ENCODE measurements at places on chromosomes 4 and X.

- no peak for DNase-seq
These were observed 34.1 kb downstream of the PLS3 start for GRCh38 chrX:115595049-115595448.

DNA sequence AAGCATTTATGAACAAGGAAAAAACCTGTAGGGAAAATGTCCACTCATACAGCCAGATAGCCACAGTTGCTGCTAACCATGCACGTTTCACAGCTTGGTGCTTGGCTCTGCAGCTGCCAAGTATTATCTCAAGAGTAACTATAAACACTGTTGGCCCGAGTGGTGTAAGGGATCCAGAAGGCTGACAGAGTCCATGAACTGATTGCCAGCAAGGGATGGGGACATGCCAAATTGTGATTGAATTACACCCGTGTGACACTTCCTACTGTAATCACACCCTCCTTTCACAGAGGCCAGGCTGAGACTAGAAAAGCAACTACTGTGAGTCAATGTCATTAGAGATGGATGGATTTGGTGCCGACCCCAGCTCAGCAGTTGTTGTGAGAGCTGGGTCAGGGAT lies 223.9 kb upstream of the ANKRD50 start:
- DNase-seq = no peak

- DNase-seq = peak; percentile 64
These were observed 9.0 kb upstream of the CHIC2 start for GRCh38 chr4:54073271-54073880.

DNA sequence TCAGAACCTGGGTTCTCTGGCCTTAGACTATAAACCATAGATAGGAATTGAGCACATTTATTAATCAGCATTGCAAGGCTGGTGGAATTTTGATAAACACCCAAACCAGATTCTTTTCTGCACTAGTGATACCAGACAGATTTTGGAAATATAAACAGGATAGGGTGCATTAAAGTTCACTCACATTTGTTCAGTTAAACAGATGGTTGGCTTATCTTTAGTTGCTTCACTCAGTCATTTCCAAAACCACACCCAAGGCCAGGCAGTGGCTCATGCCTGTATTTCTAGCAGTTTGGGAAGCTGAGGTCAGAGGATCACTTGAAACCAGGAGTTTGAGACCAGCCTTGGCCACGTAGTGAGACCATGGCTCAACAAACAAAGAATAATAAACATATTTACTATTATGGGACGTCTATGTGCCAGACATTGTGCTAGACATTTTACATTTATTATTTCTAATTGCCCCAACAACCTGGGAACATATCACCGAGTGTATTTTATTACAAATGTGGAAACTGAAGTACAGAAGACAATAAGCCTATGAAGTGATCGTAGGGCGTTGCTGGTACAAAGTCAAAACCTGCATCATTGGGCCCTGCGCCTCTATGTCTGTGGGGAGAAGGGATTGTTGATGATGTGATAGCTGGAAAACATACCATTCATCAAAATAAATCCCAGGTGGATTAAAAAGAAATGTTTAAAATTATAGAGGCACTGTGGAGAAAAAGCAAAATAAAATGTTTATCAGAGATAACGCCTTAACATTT lies 15.0 kb downstream of the ADD1 start:
- no peak for DNase-seq

DNA sequence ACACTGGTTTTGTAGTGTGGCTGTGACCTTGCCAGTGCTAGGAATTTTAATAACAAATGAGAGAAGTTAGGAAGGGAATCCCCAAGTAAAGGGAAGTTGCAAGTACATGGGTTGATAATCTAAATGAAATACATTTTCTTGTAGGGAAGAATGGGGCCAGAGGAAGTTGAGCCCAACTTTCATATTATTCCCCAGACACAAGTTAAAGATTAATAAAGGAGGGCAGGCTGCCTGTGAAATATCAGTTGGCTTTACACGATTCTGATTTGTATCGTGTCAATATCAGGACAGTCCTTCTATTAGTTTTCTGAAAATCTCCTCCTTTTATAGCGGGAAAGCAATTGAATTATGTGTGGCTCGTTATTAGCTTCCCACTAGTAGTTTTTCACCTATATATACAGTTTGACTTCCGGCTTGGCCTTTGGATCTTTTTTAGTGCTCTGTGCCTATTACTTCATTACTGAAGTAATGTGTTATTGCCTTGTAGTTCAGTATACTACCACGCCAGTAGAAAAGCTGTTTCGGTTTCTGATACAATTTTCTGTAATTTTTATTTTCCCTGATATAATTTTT lies 1.7 kb downstream of the PDLIM5 start:
- peak; percentile 47 for DNase-seq

DNA sequence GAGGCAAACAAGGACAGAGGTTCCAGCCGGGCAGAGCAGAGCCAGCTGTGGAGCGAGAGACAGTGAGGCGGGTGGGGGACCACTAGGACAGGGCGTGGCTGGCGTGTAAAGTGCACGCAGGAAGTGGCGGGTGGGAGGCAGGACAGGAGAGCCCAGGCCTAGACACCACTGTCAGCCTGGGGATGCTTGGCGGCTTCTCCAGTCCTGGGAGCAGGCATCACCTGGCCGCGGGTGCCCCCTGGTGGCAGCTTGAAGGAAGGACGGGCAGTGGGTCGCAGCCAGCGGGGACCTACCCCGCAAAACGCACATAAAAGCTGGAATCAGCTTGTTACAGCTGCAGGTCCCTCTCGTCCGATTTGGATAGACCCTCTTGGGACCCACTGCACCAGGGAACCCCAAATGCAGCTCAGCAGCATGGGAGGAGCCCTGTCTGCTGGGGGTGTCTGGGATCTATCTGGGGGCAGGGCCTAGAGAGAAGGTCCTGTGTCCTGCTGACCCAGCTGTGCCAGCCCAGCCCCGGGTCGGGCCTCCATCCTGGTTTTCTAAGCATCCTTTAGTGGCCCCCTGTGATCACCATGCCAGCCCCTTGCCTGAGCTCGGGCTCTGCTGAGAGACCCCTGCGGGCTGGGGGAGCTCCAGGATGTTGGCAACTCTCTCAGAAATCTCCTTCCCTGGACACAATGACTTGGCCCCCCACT lies 57.7 kb downstream of the WFS1 start:
- peak; percentile 74 for DNase-seq

DNA sequence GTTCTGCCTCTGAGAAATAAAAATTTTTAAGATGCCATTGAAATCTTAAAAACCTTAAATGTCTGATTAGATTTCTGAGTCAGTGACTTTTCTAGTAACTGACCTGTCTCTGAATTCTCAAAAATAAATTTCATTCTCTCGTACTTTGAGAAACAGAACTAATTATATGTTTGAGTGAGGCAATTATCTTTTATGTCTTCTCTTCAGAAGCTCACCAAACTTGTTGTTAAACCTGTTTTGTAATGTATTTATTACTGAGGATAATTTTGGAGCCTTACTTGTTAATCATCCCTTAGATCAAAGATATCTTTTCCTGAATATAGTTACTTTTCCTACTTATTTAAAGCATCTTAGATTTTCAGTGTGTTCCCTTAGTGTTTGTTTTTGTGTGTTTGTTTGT lies 64.5 kb upstream of the MMAA start:
- DNase-seq = no peak

GRCh38 chrX:24214568-24214967 lies 65.0 kb downstream of the ZFX start:
- no peak for DNase-seq

DNA sequence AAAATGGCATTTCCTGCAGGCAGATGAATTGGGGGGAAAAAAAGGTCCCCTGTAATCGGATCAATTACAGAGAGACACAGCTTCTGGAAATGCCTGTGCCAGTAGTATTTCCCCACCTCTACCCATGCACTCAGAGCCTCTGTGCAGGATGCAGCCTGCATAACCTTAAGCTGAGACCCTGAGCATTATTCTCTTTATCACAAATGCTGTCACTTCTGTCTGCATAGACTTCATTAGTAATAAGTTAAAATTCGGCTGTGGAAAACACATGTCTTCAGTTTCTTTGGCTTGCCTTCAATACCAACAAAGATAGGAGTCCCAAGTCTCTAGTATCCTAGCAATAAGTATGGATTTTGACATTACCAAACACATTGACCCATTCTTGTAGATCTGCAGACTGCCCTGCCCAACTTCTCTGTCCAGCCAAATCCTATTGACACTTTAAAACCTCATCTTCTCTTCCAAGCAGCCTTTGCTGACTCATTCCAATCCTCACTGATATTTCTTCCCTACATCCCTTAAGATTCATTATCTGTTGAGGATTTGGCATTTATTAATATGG lies 70.8 kb downstream of the LUZP4 start:
- no peak for DNase-seq

GRCh38 chr4:180028682-180029081 lies 2214.5 kb upstream of the TENM3 start:
- peak; percentile 62 for DNase-seq

DNA sequence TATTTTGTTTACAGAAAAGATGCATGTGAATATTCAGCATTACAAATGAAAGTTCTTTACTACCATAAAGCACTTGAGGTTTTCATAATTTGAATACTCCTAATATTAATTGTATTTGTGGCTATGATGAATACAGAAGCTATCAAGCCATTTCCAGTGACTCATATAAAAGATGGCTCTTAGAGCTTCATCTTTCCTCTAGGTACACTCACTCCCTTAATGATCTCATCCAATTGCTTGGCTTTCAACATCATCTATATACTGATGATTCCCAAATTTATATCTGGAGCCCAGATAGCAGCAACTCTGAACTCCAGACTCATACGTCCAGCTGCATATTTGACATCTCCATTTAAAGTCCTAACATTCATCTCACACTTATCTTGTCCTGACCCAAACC lies 183.4 kb upstream of the FAM241A start:
- no peak for DNase-seq

GRCh38 chr4:168434993-168435392 lies 45.3 kb downstream of the DDX60L start:
- DNase-seq = no peak

- no peak for DNase-seq
These were observed 311.8 kb downstream of the PPP3CA start for GRCh38 chr4:101035487-101035886.

- DNase-seq = no peak
These were observed 53.6 kb downstream of the OSTC start for GRCh38 chr4:108703966-108704365.

- no peak for DNase-seq
These were observed 6.1 kb upstream of the SEC24D start for GRCh38 chr4:118842055-118842454.

DNA sequence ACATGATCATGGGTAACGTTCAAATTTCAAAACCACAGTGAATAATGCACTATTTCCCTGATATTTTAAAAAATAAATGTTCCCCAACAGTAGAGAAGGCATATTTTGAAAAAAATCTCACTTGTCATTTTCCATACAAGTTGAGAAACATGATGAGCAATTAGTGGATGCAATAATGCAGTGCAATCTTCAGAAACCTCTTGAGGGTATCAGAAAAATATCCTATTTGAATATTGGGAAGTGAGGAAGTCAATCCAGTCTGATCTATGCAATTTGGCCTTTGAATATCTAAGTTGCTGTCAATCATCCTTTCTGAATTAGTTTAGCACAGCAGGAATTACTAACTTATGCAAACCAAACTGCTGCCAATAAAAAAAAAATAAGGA lies 776.8 kb downstream of the PCDH18 start:
- no peak for DNase-seq

DNA sequence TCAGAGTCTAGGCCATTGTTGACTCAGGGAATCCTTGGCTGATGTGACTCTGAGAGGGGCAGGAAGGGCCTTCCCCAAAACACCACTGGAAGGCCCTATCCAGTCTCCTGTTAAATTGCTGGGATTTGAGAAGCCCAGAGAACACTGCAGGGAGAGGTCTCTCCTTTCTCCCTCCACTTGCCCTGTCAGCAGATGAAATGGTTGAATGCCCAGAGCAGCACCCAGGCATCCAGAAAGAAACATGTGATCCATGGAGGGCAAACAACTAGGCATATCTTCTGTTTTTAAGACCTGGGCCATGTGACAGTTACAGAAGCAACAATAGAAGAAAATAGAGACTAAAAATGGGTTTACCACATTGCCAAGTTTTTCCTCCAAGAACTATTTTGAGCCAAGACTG lies 291.1 kb downstream of the QDPR start:
- DNase-seq = no peak

- no peak for DNase-seq
These were observed 36.1 kb downstream of the NBDY start for GRCh38 chrX:56764975-56765791.

DNA sequence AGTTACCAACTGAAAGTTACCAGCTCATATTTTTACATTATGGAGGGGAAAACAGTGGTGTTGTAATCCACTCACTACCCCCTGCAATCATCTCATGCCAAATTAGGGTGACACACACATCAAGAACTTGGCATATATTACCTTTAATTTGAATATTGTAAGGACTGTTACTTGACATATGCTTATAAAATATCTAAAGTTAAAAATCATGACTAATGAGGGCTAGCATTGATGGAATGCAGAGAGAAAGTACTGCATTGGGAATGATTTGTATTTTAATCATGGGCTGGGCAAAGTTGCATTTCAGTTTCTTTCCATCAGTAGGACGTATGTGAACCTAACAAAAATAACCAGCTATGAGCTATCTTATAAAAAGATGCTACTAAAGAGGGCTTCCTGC lies 517.5 kb upstream of the GRIA3 start:
- no peak for DNase-seq

DNA sequence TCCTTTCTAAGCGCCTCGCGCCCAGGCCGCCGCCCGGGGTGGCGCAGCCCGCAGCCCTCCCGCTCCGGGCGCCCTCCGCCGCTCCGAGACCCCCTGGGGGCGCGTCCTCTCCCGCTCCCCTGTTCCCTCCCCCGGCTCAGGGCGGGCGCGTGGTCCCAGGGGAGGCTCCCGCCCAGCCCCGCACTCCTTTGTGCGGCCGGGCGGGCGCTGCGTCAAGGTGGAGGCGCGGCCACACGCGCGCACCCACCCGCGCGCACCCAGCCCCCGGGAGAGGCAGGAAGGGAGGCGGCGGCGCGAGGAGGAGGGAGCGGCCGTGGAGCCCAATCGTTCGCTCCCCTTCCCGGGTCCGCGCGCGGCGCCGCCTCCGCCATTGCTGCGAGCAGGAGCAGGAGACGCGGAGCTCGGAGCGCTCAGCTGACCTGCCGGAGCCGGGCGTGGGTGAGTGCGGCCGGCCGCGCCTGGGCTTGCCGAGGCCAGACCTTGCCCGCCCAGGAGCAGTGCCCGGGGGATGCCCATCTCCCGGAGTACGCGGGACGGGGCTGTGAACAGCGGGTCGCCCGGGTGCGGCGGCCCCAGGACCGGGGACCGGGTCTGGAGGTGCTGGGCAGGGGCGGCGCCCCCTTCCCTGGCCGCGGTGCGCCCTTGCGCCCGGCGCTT lies at the start of gene NSG1:
NSG1 (plus strand) TSS at position 367 of the 657 bp plus-strand sequence. CDS start 528 bp downstream, outside the sequence.
- peak; percentile 32 for DNase-seq

DNA sequence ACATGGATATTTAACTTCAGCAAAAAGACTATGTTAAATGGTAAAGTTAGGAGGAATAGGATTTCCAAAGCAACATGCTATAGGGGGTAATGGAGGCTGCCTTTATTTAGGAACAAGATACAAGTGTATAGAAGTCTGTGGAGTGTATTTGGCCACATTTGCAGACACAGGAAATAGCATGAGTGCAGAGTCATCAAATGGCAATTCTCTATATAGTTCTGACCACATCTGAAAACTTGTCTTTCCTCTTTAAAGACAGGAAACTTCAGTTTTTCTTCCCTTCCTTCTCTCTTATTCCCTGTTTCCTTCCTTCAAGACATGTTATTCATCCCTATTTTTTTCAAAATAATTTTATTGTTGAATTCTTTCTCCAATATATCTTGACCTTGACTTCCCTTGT lies 119.3 kb upstream of the PITX2 start:
- no peak for DNase-seq

Data from MCF 10A (cell line).